ENCODE measurements at places on chromosomes 1 and 21.
A peak's percentile ranks its signal among the peaks of the same experiment; 100 is the strongest.

GRCh38 chr1:210598135-210598652 is 269.5 kb downstream of the HHAT start:
- DNase-seq: peak; percentile 66

GRCh38 chr1:41997153-41997552 is 78.4 kb upstream of the HIVEP3 start:
- DNase-seq: no peak

DNA sequence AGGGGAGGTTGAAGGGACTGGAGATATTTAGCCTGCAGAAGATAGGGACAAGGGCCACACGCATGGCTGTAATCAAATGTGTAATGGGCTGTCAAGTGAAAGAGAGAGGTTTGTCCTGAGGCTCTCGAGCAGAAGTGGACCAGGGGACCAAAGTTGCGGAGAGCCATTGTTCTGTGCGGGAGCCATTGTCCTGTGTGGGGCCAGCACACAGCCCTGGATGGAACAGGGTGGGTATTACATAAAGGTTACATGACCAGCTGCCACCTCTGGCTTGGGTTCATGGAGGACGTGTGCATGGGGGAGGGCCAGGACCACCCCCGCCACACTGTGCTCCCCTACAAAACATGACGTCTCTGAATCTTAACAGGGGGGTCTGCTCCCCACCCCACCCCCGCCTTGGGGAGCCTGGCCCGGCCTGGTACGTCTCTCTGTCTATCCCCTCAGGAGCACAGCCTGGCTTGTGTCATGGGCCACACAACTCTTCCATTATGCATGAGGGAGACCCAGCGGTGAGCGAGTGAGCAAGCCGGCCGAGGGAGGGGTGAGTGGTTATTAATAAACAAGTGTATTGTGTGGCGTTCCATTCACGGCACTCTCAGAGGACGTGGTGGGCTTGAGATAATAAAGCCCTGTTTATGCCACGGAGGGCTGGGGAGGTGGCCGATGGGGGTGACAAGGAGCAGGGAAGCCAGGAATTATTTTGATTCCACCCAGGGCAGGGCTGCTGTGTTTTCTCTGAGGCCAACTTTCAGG is at the start of gene NFASC:
Gene NFASC, plus strand, starts transcription at position 703 of the 753 bp plus-strand sequence. CDS start 73,454 bp downstream, outside the sequence.
- DNase-seq: no peak

DNA sequence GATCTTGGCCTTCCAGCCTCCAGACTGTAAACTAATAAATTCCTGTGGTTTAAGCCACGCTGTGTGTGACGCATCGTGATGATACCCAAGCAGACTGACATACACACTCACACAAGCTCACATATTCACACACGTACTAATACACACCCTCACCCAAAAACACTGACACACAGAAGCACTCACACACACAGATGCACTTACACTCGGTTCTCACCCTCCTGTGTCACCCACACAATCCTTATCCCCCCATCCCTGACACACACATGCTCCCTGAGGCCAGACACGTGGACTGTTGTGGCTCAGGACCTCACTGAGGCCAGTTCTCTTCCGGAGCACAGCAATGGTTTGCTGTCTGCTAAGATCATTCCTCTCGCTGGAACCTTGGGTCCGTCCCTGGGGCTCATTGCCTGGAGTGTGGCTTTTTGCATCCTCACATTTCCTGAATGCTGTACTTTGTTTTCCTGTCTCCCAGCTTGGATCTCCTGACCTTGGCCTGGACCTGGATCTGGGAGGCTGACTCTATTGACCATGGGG is 76.9 kb upstream of the LYST start:
- no peak for DNase-seq

DNA sequence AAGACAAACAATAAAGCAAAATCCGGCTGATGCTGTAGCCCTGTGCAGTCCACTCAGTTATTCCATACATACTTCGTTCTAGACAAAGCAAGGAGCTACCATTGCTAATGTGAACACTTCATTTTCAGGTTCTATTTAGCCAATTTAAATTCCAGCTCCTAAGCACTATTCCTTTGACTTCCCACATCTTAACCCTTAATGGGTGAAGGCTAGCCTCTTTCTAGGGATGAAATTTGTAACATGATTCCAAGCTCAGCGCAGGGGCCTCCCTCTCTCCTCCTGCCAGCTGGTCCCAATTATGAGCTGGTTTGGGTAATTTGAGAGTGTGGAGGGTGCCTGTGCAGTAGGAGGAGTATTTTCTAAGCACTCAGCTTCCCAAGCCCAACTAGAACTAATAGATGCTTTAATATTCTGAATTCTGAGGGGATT is 53.9 kb upstream of the PTGFRN start:
- DNase-seq: no peak

DNA sequence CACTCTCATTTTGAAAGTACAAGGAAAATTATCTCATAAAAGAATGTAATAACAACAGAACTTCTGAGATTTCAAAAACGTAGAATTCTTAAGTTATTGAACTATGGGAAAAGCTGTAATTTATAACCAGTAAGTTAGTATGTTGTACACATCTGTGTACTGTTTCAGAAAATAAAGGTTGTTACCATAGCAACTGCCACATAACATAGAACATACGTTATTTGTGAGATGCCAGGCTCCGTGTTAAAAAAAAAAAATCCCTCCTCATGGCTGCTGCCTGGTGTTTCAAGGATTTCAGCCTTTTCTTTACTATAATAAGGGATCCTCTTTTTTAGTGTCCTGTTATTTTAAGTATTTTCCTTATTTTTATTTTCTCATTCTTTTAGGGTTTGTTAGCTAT is 79.5 kb downstream of the RWDD3 start:
- no peak for DNase-seq

GRCh38 chr1:109805486-109806165 is 41.9 kb upstream of the EPS8L3 start:
- no peak for DNase-seq

GRCh38 chr1:3066826-3067225 is 2.2 kb upstream of the PRDM16 start:
- DNase-seq: no peak

GRCh38 chr1:214328770-214329469 is 48.0 kb downstream of the SMYD2 start:
- peak; percentile 85 for DNase-seq

All from suppressor macrophage (primary cell).